ENCODE measurements at places on chromosomes 7 and 10. TPM values are rescaled to one million over a fixed set of nuclear protein-coding genes. Genes with fewer than 3 reads are reported as not detected.

SFMBT2 gene
- total RNA-seq, result 9.2 TPM

GRCh38 chr7:25870574-25870973 is 281.4 kb upstream of the NFE2L3 start:
- H3K27ac ChIP-seq, result no peak overlapping the region
- no peak overlapping the region for H3K4me3 ChIP-seq
- H3K36me3 ChIP-seq, result no peaks in the 10 kb centered on the region
- H3K27me3 ChIP-seq, result peaks cover 5% of the 10 kb centered on the region

DNA sequence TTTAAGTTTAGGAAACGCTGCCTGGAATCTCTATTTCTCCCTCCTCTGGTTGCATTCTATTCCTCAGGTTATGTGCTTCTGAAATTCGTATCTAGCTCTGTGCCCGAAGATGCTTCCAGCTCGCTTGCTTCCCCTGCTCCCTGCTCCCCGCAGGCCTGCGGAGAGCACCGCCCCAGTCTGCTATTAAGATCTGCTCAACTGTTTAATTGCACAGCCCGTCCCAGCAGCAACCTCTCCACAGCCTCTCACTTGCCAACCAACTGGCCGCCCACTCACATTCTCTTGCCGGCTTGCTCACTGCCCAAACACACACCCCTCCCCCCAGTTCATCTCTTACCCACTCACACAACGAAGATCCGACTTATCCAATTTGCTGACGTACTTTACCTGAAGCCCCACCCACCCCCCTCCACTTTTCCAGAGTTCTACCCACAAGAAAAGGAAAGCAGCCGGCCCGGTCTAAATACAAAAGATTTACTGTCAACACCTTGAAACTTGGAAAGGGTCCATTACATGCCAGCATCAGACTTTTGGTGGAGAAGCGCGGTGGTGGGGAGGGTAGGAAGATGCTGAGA is 167.3 kb upstream of the KLF14 start:
- peak; percentile 88 for DNase-seq
- H3K4me1 ChIP-seq, result no peaks in the 10 kb centered on the region
- no peaks in the 10 kb centered on the region for H3K36me3 ChIP-seq
- no peak overlapping the region for H3K4me3 ChIP-seq
- H3K27me3 ChIP-seq, result no peaks in the 10 kb centered on the region

GRCh38 chr10:65419629-65420028 is 1506.2 kb upstream of the LRRTM3 start:
- no peak overlapping the region for H3K27ac ChIP-seq
- no peaks in the 10 kb centered on the region for H3K27me3 ChIP-seq
- no peak overlapping the region for H3K4me3 ChIP-seq
- DNase-seq, result no peak
- no peaks in the 10 kb centered on the region for H3K4me1 ChIP-seq
- no peaks in the 10 kb centered on the region for H3K36me3 ChIP-seq

DNA sequence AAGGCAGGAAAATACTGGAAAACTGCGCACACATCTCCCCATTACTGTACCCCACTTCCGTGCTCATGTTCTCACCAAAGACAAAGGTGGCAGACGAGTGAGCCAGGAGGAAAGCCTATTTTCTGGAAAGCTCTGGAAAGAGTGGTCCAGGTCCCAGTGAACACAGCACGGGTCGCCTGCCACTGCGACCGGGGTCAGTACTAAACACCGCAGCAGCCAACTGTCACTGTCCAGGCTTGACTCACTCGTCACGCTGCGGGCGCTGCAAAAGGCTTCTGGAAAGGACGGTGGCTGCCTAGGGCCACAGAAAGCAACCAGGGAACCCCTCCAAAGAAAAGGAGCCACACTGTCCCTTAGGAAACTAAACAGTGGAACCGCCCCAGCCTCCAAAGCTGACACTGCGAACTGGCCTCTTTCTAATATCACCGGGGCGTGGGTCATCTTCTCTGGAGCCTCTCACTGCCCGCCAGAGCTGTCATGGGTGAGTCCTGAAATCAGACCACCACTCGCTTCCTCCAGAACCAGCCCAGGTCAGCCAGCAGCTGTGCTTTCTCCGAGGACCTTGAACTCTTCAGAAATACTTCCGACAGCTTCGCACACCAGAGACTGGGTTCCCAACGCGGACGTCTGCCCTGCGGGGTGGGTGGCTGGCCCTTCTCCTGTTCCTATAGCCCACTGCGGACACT is 4.0 kb downstream of the RADIL start:
- no peak overlapping the region for H3K27ac ChIP-seq
- no peaks in the 10 kb centered on the region for H3K27me3 ChIP-seq
- no peak for DNase-seq
- no peaks in the 10 kb centered on the region for H3K36me3 ChIP-seq

- H3K27me3 ChIP-seq, result no peaks in the 10 kb centered on the region
- DNase-seq, result no peak
- no peaks in the 10 kb centered on the region for H3K36me3 ChIP-seq
- no peaks in the 10 kb centered on the region for H3K4me1 ChIP-seq
- no peak overlapping the region for H3K27ac ChIP-seq
- no peak overlapping the region for H3K4me3 ChIP-seq
Measured at GRCh38 chr7:42978496-42978895, 46.3 kb downstream of the MRPL32 start.

DNA sequence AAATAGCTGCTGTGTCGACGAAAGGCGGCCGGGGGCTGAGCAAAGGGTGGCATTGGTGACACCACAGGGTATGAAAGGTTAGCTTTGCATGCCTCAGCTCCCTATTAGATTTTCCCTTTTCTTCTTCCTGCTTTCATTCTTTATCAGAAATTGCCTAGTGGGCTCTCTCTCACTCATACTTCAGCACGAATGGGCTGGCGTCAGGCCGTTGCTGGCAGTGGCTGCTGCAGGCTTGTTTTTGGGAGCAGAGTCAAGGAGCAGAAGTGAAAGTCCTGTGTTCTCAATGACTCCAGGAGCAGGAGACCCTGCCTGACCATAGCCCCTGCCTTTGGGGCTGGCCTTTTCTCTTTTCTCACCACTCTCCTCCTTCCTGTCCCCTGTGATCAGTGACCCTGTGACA is 318.0 kb downstream of the PLXNA4 start:
- H3K27me3 ChIP-seq, result no peaks in the 10 kb centered on the region
- DNase-seq, result no peak
- H3K4me3 ChIP-seq, result no peak overlapping the region
- H3K36me3 ChIP-seq, result no peaks in the 10 kb centered on the region
- H3K27ac ChIP-seq, result peak overlapping the region; percentile 25

GRCh38 chr7:153628406-153628805 is 423.8 kb upstream of the DPP6 start:
- DNase-seq, result no peak
- H3K4me1 ChIP-seq, result no peaks in the 10 kb centered on the region
- no peak overlapping the region for H3K4me3 ChIP-seq
- H3K36me3 ChIP-seq, result no peaks in the 10 kb centered on the region

DNA sequence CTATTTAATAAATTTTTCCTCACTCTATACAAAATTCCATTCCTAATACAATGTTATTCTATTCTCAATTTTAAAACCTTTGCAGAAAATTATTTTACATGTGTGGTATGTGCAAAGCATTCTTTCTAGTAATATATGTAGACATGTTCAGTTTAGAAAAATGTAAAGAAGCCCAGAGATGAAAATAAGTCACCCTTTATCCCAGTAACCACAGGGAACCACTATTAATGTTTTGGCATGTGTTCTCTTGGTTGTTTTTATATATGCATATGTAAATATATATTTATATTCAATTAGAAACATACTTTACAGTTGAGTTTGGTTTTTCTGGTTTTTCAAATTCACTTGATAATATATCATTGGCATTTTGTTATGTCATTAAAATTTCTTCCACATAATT is 14.8 kb upstream of the GLCCI1 start:
- H3K27me3 ChIP-seq, result no peaks in the 10 kb centered on the region
- no peaks in the 10 kb centered on the region for H3K4me1 ChIP-seq
- H3K36me3 ChIP-seq, result no peaks in the 10 kb centered on the region
- no peak for DNase-seq

- H3K4me3 ChIP-seq, result peak overlapping the region; percentile 79
- no peaks in the 10 kb centered on the region for H3K36me3 ChIP-seq
- DNase-seq, result peak; percentile 87
- no peak overlapping the region for H3K27ac ChIP-seq
- no peaks in the 10 kb centered on the region for H3K4me1 ChIP-seq
Measured at GRCh38 chr7:2632733-2633537, 1.1 kb downstream of the TTYH3 start.

Data from aorta (tissue), 5 donors.